ENCODE measurements at places on chromosomes 5 and 9. TPM values are rescaled to one million over a fixed set of nuclear protein-coding genes. Genes with fewer than 3 reads are reported as not detected.

DNA sequence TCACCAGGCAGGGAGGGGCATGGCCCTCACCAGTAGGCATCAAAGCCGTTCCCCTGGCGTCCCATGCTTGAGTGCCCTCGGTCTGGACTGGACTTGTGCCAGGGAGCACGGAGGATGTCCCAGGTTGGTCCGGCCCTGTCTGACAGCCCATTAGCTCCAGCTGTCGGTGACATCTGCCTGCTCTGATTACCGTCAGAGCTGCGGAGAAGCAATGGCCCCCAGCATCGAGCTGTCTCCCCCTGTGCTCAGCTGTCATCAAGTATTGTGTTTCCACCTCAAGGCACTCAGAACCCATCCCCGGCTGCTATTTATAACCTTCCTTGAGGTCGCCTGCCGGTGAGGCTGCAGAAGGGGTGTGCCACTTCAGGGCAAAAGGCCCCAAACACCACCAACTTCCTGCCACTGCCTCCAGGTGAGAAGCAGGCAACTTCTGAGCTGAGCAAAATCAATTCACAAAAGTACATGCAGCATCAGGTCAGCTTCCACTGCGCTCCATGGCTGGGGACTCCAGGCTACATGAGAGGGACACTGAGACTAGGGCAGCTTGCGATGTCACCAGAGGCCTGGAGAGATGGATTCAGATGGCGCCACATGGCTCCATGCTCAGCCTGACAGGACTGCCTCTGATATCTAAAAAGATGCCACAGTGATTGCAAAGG, 142.7 kb downstream of the C5orf15 start:
- no peak for DNase-seq

DNA sequence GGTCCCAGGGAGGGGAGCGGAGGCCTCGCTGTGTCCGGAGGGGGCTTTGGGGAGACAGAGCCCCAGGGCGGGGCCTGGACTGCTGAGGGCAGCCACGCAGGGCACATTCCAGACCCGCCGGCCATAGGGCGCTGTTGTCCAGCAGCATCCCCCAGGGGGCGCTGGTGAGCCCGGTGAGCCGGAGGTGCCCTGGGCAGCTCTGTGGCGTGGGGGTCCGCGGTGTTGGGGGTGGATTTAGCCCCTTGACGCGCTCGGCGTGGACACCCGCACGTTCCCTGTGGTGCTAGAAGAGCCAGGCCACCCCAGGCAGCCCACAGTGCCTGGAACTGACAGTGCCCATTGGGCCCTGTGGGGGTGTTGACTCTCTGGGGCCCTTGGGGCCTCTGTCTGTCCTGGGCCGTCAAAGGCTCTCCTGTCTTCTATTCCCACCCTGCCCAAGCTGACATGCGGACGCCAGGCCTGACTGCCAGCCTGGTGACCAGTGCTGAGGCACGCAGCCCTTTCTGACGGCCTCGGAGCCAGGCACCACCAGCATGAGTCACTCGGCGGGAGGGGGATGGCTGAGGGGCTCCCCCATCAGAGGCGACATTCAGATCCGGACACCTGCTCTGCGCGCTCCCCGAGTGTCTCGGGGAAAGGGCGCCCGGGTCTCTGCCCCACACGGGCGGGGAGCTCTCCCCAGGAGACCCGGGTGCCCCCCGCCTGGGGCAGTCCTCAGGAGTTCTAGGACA, 23.9 kb downstream of the TPPP start:
- peak; percentile 82 for DNase-seq

- DNase-seq, result no peak
These were observed 31.6 kb downstream of the ADRA1B start for GRCh38 chr5:159947708-159948358.

GRCh38 chr9:68859347-68859746, 154.3 kb downstream of the PIP5K1B start:
- no peak for DNase-seq

The PCDHB11 gene
- total RNA-seq, result 1.1 TPM

The GFI1B gene
- not detected for total RNA-seq

DNA sequence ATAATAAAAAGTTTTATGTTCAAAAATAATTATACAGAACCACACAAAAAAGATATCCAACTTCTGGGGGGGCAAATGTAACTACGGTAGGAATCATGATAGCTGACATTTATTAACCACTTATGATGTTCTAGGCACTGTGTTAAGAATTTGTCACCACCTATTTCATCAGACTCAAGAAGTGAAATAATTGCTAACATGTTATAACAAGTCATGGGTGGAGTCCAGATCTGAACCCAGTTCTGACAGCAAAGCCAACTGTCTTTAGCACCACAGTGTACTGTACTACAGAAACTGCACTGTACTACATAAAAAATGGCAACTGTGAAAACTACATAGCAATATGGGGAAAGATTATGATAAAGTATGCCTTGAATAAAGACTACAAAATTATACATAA, 3.0 kb upstream of the SAP30L start:
- DNase-seq, result no peak

- DNase-seq, result peak; percentile 40
These were observed 6.6 kb downstream of the ISL1 start for GRCh38 chr5:51389577-51390463.

- no peak for DNase-seq
These were observed 9.9 kb upstream of the GLIS3 start for GRCh38 chr9:4309806-4310205.

The FBXL7 gene
- total RNA-seq, result 0.92 TPM

The ORM2 gene
- total RNA-seq, result not detected

- no peak for DNase-seq
These were observed 313 bp downstream of the LCN12 start for GRCh38 chr9:136952321-136952850.

DNA sequence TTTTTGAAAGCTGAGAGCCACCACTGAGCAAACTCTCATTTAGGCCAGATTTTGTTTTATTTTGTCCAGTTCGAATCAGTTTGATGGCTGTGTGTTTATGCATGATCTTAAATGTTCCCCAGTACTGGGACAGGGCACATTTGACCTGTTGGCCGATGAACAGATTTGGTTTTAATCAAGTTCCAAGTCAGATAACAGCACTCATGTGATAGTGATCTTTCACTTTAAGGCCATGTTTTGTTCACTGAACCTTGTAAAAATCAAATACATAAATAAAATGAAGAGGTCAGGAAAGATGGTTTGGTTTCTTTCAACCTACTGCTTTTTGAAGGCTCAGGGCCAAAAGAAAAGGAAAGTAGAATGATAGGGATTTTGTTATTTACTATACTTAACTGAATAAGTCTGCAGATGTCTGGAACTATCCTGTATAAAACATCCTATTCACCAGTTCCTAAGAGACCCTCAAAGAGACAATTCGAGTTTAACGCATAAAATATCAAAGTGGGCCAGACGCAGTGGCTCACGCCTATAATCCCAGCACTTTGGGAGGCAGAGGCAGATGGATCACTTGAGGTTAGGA, 77.2 kb downstream of the PGM5 start:
- DNase-seq, result no peak

DNA sequence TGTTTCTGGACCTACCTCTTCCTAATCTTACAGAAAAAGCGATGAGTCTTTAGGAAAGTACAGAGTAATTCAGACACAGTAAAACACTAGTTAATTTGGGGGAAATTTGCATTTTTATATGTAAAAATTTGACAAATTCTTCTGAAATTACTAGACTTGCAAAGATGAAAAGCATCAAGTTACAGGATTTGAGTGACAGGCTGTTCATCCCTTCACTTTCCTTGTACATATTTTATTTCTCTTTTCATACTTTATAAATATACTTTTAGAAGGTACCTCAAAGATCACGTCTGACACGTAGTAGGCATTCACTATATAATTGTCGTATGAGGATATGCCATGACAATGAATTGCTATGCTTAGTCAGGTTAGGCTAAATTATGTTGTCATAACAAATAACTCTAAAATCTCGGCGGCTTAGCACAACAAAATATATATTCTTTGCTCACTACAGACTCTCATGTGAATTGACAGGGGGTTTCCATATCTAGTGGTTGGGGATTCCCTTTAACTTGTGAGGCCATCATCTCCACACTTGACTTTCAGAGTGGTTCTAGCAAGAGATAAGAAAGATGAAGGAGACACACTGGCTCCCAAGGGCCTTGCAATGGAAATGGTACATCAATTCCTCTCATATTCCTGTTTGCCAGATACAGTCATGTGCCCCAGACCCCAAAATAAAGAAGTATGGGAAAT, 154.1 kb upstream of the TUT7 start:
- no peak for DNase-seq

The SHB gene
- total RNA-seq, result 27.4 TPM

GRCh38 chr5:43044181-43044914, 4.2 kb upstream of the ANXA2R start:
- no peak for DNase-seq

The CHMP5 gene
- 250 TPM for total RNA-seq

- no peak for DNase-seq
These were observed 40.9 kb downstream of the TRIO start for GRCh38 chr5:14184082-14184481.

The BHMT2 gene
- total RNA-seq, result 8.0 TPM

GRCh38 chr9:13064676-13065075, 214.8 kb downstream of the MPDZ start:
- no peak for DNase-seq

The MPDZ gene
- total RNA-seq, result 57.2 TPM

DNA sequence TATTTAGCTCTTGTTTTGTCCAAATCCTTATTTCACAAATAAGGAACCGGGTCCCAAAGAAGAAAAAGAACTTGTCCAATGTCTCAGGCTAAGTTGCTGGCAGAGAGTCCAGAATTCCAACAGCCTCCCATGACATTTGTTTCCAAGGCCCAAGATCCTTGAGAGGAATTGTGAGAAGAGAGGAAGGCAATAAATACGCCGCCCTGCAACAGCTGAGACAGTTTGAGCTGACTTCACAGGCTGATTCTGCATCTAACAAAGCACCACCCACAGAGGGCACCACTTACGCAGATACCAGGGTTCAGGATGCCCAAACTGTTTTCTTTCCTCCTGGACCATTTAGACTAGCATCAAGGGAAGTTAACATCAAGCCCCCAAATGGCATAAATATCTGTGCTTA, 211.3 kb downstream of the FAM114A2 start:
- no peak for DNase-seq

GRCh38 chr5:167898361-167899042, 392.9 kb upstream of the WWC1 start:
- DNase-seq, result no peak

Measured in Daoy (cell line).